ENCODE measurements at places on chromosomes 12 and 14.

GRCh38 chr12:110582276-110583136 lies 612 bp downstream of the PPTC7 start:
- no peak for DNase-seq

DNA sequence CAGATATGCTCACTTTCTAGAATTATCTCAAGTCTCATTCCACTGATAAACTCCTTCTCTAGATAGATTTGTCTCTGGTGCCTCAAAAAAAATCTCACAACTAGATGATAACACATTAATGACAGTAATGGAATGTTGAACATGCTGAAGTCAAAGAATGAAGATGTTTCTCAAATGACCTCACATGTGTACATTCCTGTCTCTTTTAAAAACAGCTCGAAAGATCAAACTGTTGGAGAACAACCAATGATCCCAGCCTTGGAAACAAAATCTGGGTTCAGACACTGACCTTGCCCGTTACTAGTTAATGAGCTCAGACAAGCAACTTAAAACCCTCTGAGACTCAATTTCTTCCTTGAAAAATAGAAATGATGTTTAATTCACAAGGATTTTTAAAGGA lies 44.7 kb upstream of the KCNJ8 start:
- no peak for DNase-seq

GRCh38 chr14:56949828-56950227 lies 139.5 kb upstream of the OTX2 start:
- no peak for DNase-seq

DNA sequence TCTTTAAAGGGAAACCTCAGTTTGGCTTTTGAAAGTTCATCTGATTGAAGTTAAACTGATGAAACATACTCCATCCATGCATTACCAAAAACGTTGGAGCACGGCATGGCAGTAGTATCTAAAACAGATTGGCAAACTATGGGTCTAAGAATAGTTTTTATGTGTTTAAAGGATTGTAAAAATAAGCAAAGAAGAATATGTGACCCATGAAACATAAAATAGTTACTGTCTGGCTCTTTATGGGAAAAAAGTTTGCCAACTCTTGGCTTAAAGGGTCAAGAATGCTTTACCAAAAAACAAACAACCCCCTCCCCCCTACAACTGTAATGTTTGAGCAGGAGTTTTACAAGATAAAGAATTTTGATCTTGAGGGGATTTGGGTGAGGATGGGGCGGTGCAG lies 32.6 kb downstream of the TRAF3 start:
- no peak for DNase-seq

GRCh38 chr12:10771132-10771733 lies 31.2 kb downstream of the TAS2R7 start:
- DNase-seq, result peak; percentile 76

GRCh38 chr12:79678306-79678705 lies 12.5 kb downstream of the PAWR start:
- DNase-seq, result no peak

DNA sequence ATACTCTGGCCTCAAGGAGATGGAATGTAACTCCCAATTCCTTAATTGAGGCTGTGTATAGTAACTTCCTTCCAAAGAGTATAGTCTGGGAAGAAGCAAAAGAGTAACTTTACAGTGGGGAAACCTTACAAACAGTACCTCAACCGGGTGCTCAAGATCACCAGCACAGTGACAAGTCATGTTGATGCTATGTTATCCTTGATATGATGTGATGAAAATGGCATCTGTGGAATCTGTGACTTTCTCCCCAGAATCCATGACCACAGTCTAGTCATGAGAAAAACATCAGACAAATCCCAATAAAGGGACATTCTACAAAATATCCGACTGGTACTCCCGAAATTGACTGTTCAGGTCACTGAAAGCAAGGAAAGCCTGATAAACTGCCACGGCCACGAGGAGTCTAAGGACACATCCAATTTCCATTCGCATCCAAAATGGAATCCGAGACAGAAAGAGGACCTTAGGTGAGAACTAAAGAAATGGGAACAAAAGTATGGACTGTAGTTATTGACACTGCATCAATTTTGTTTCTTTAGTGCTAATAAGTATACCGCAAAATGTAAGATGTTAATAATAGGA lies 97.3 kb upstream of the FRMD6 start:
- no peak for DNase-seq

DNA sequence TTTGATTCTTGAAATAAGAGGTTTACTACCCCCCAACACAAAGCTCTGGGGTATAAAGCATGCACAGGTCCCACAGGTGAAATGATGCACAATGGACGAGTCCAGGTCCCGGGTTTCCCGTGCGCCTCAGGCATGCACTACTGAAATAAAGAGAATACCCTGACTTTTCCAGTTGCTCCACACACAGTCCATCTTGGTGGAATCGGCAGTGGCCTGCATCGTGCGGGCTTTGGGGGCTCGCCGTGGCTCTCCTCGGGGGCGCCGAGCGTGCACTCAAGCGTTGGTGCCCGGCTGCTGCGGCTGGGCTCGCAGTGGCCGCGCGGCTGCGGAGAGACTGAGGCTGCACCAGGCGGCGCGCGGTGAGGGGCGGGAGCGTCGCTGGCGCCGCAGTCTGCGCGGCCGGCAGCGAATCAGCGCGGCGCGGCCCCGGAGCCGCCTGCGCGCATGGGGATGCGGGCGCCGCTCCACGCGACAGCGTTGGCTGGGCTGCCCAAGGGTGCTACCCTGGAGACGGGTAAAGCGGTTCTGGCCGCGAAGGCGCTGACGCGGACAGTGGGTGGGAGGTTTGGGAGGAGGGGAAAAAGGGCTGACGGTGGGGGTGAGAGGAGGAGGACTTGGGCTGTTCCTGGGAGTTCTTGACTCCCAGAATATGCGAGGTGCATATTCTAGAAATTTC lies 53.8 kb upstream of the CCDC175 start:
- peak; percentile 36 for DNase-seq

DNA sequence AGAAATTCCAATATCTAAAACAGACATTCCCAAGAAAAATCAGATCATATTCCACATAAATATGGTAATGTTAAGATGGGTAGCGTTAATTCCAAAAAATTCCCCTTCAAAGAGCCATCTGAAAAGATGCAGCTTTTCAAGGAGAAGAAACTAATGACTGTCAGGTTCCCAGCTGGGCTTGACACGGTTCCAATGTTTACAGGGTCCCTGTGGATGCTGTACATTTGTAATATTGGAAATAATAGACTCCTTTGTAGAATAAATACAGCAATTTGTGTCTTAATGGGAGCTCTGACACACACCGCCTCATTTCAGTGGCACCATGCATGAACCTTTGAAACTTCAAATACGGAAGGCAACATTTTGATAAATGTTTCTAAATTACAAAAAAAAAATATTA lies 140.6 kb downstream of the ITPR2 start:
- DNase-seq, result no peak

DNA sequence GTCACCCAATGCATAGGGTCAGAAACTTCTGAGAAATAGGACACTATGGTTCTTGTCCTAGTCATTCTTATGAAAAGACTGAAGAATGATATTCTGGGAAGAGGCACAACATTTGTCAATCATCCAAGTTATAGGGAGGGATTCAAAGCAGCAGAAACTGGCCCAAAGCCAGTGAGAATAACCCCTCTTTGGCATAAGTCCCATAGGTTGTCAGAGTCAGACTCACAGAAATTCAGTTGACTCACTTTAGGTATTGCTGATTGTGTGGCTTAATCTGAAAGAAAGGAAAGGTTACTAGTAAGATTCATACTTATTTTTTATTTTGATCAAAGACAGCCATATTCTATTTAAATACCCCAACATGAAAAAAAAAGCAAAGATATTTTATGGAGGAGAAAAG lies 151.0 kb downstream of the SRGAP1 start:
- DNase-seq, result no peak

DNA sequence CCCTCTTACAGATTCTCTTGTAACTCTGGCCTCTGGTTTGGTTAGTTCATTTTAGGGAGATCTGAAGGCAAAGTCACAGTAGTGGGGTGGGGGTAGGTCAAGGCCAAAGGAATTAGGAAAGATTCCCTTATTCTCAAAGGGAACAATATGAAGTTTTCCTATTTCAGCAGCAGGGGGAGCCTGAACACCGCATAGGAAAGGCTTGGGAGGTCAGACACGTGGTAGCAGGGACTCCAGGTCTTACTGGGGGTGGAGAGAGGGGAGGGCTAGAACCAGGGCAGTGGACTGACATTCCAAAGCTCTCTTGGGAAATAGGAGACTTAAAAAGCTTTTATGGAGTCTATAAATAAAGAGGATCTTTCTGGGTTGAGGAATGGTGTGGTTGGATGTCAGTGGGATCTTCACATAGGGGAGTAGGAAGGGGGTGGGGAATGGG lies 1.3 kb downstream of the ZC3H10 start:
- peak; percentile 86 for DNase-seq

DNA sequence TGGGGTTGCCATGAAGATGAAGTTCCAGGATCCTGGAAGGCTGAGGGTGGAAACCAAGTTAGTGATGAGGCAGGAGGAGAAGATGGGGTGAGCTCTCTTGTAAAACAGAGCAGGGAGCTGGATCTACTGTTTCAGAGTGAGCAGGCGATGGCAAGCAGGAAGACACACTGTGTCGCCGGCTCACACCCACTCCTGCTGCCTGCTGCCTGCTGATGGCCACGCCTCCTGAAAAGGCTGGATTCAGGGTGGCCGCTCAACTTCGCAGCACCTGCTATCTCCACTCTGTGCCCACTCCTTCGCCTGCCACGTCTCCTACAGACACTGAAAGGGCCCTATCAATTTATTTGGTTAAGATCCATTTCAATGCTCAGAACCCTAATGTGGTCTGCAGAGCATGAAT lies 96.1 kb downstream of the RBM19 start:
- no peak for DNase-seq

DNA sequence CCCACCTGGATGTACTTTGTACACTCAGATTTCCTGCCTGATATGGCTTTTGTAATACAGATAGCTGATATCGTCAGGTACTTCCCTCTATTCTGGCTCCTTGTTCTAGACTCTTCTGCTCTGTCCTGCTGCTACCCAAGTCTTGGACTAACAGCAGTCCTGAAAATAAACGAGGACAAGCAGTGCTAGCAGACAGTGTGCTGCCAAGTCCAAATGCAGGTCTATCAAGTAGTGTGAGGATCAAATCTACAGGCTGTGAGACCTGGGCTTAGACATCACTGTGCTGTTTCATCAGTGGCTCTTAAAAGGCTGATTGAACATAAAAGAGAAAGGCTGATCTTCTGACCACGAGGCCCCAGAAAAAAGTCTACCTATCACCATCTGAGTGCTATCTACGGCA lies 418.1 kb downstream of the APAF1 start:
- DNase-seq, result no peak

- peak; percentile 74 for DNase-seq
These were observed 696.3 kb downstream of the TMEM121 start for GRCh38 chr14:106222731-106223130.

- no peak for DNase-seq
These were observed 303.6 kb downstream of the CEP128 start for GRCh38 chr14:80637756-80638619.

- DNase-seq, result no peak
These were observed 254.8 kb downstream of the PDZRN4 start for GRCh38 chr12:41442896-41443295.

- DNase-seq, result no peak
These were observed 80.2 kb downstream of the KCNA5 start for GRCh38 chr12:5123921-5124320.

- DNase-seq, result no peak
These were observed 149.4 kb upstream of the HIF1A start for GRCh38 chr14:61545726-61546455.

DNA sequence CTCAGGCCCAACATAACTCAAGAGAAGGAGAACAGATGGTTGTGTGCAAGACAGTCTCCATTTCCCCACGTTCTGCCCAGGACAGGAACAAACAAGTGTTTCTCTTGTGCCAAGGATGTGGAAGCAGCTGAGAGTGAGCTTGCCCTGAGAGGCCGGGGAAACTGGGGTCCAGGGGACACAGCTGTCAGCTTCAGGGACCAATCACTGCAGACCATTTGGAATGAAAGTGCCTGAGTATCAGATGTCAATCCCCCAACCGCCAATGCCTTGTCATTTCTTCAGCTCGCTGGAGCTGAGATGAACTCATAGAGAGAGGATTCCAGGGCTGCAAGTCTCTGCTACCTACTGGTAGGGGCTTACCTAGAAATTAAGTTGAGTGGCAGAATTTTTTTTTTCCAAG lies 71.9 kb upstream of the METAP2 start:
- DNase-seq, result no peak

DNA sequence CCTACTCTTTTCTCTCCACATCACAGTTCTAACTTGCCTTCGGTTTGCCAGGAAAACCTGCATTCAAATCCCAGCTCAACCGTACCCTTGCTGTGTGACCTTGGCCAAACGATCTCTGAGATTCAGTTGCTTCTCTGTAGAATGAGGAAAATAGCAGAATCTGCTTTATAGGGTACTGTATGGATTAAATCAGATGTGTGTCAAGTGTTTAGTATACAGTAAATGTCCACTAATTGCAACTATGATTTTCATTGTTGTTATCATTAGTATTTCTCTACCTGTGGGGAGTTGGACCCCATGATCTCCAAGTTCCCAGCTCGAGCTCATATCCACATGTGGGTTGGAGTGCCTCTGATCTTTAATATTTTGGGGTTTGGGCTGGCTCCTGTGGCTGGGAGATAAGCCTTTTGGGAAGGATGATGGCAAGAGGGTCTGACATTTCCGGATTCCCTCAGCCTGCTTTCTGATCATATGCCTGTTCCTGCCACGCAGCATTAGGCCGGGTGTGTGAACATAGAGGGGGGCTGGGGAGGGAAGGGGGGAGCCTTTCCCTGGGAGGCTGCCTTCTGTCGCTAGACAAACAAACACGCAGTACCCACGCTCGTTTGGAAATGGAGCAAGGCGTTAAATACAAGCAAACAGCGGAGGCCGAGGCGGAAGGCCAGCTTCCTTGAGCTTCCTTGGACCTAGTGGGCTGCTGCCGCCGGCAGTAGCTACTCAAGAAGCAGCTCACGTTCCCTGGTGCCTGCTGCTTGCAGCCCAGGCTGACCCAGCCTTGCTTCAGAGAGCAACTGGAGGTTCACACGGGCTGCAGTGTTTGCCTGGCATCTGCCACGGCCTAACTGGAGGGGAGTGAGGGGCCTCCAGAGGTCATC lies 213.5 kb upstream of the LHX5 start:
- no peak for DNase-seq

DNA sequence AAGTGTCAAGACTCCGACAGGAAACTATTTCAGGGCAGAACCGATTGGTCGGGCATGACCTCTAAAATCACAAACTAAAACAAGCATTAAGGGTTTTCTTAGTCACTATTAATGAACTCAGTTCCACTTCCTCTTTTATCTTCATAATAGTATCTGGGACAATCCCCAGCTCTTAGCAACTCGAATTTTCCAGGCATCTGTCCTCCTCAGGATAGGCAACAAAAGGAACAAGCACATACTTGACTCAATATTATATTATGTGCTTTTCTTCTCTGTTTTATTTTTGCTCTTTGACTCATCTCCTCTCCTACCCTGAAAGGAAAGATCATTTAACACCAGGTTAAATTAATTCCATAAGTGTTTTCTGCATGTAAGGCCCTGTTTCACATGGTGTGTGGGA lies 638.3 kb upstream of the TBX3 start:
- DNase-seq, result no peak

DNA sequence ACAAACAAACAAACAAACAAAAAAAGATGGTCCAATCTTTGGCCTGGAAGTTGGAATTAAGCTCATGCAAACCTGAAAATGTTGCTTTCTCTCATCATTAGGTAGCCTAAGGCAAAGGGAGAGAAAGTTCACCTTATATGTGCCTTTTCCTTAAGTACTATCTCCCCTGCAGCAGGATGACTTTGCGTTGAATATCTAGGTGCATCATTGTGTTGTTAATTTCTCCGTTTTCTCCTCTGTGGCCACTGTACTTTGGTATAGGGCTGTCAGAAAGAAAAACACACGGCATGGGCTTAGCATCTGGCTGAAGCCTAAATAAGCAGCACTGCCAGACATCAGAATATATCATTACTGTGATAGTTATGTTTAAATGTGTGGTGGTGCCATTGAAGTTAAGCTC lies 345.5 kb downstream of the BCAT1 start:
- no peak for DNase-seq
